DND-41 (cell line): ENCODE measurements at places on chromosomes 1 and 21.

GRCh38 chr1:232186931-232187330 lies 443.0 kb downstream of the SIPA1L2 start:
- no peak for DNase-seq

DNA sequence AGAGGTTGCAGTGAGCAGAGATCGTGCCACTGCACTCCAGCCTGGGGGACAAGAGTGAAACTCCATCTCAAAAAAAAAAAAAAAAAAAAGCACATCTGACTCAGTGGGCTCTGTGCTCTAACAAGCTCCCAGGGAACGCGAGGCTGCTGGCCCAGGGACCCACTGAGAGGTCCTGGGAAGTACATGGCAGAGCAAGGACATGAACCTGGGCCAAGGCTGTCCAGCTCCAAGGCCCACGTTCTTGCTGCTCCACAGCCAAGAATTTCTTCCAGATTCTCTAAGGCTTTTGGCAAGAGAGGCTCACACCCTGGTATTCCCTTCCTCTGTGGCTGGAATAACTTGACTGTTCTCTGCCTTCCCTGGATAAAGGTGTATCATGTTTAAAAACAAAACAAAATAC lies 15.4 kb upstream of the AGTRAP start:
- DNase-seq: no peak

- no peak for DNase-seq
Measured at GRCh38 chr1:222946436-222946835, 131.6 kb downstream of the DISP1 start.

DNA sequence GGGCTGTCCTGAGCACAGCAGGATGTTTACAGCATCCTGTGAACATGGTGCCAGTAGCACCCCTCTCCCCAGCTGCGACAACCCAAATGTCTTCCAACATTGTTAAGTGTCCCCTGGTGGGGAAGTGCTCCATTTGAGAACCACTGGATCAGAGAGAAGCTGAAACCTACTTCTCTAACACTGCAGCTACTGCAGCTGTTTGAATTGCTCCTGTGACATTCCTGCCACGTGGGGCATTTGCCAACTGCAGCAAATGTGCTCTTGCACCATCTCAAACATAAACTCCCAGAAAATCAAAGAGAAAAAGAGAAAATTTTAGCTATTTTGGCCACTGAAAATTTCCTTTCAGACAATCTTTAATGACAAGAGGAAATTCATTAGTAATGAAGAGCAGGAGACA lies 11.0 kb downstream of the SLC2A5 start:
- DNase-seq: no peak

- peak; percentile 36 for DNase-seq
Measured at GRCh38 chr1:94105957-94106529, 14.9 kb downstream of the ABCA4 start.

DNA sequence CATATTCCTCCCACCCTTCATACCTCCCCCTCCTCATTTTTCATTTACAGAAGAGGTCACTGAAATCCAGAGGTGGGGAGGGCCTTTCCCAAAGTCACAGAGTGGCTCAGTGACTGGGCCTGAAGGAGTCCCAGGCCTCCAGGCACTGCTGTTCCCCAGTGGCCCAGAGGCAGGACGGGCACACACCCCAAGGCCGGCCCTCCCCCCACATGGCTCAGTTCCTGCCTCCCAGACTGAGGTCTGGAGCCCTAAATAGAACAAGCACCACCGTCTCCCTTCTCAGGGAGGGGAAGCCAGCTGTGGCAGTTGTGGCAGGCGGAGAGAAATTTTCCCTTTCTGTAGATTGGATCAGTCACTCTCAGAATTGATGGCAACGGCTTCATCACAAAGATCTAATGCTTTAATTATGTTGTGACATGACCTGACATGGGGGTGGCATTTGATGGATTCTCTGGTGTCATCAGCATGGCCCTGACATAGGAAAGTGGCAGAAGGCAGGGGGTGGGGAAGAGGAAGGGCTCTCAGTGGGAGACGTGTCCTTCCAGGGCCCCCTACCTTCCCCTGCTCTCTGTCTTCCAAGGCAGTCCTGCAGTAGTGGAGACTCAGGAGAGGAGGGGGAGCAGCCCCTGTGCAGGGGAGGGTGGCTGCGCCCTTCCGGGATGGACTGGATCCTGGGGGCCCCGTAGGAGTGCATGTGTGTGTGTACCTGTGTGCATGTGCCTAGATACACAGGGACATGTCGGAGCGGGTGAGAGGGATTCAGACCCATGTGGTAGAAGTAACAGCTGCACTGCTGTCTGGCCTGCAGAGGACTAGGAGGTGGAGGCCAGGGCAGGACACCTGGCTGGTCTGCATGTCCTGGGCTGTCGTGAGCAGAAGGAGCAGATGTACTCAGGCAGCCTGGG lies 41.2 kb upstream of the FOXO6 start:
- no peak for DNase-seq

- DNase-seq: no peak
Measured at GRCh38 chr1:224724566-224724965, 108.4 kb downstream of the CNIH3 start.

DNA sequence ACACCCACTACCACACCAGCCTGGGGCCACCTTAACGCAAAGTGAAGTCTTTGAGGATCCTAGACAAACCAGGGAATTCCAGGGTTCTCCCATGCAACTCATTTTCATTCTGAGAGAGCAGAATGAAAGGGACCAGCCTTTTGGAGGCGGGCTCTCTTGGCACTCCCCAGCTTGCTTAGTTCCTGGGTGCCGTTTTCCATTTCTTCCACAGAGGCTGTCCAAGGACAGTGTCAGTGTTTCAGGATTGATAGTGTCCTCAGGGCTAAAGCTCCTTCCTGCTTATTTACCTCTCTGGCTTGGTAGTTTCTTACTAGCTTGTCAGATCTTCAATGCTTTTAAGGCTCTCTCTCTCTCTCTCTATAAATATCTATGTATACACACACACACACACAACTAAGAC lies 30.1 kb upstream of the GNG4 start:
- no peak for DNase-seq

DNA sequence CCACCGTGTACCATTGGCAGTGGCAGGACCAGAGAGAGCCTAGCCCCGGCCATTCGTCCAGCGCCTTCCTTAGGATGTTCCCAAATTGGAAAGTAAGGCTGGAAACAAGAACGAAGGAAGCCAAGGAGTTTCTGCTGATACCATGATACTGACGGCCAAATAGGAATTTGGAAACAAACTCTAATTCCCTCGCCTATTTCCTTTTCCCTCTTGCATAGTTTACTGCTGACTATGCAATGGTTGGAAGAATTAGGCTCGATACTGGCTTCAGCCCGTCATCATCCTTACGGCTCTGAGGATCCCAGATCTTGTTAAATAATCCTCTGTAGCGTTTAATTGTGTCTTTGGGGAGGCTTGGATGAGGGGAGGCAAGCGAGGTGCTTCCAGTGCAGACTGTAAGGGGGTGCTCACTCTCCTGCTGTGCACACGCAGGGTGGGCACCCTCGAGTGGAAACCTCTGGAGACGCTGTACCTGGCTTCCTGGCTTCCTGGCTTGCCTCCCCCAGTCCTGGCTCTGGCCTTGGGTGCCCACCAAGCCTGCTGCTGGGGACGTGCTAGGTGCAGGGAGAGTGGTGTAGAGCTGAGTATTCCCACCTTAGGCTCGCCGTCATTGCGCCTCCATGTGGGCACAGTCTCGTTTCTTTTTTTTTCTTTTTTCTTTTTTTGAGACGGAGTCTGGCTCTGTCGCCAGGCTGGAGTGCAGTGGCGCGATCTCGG lies 27.4 kb upstream of the CAMTA1 start:
- DNase-seq: no peak

- no peak for DNase-seq
Measured at GRCh38 chr1:115596080-115596780, 45.5 kb upstream of the VANGL1 start.

GRCh38 chr1:165666152-165666825 lies 32.1 kb downstream of the ALDH9A1 start:
- DNase-seq: no peak

DNA sequence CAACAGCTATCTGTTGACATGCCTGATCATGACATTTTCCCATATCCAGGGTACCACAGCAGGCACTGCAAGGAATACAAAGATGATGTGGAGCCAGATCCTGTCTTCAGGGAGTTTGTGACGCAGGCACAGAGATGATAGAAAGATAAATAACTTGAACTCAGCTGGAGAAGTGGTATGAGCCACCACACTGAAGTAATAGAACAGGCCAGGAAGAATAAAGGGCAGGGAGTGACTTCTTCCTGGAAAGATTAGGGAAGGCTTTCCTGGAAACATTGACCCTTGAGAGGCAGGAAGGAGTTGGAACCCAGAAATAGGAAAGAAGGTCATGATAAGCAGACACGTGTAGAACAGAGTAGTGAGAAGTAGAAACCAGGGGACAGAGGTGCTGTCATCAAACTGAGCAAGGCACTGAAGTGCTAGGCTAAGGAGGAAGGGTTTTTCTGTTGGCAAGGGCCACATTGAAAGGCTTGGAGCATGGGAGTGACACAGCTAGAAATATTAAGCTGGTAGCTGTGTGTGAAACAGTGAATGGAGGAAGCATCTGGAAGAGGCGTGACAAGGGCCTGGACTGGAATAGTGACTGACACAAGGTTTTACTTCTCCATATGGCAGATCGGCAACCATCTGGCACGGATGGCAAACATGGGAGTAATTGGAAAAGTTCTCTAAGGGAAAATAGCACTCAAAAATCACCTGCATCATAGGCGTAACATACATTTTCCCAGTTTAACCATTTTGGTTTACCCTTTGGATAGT lies 68.4 kb downstream of the AK5 start:
- no peak for DNase-seq

- DNase-seq: peak; percentile 94
Measured at GRCh38 chr1:41003640-41004220, 17.8 kb downstream of the SLFNL1 start.

GRCh38 chr1:70504176-70504820 lies 93.2 kb downstream of the CTH start:
- DNase-seq: no peak

DNA sequence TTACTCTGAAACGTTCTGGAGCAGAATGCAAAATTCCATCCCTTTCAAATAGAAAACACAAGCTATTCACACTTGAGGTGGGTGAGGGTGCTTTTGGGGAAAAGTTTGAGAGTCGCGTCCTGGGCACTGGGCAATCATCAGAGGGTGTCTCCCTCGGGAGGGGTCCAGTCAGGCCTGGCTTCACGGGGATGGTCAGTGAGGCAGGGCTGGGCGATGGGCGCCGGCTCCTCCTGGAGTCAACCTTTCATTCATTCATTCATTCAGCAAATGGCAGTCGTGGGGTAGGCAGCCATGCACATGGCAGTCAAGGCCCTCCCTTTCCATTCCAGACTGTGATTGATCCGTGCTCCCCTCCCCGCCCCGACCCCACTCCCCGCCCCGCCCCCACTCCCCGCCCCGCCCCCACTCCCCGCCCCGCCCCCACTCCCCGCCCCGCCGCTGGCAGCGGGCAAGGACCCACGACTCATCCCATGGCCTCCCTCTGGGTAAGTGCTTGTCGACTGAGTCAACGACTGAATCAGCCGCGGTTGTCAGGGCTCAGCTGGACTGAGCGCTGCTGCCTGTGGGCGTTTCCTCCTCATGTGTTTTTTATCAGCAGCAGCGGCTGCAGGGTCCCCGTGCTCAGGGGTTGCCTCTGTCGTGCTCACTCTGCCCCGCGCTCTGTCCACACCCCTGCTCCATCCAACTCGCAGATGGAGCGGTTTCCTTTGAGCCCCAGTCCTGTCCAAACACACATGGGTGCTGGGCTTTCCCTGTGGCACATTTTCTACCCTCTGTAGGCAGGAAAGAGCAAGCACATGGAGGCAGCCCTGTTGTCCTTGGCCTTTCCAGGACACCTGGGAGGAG lies 12.5 kb upstream of the SPSB1 start:
- DNase-seq: peak; percentile 72

- DNase-seq: no peak
Measured at GRCh38 chr1:156745881-156746280, 5.0 kb upstream of the MRPL24 start.

DNA sequence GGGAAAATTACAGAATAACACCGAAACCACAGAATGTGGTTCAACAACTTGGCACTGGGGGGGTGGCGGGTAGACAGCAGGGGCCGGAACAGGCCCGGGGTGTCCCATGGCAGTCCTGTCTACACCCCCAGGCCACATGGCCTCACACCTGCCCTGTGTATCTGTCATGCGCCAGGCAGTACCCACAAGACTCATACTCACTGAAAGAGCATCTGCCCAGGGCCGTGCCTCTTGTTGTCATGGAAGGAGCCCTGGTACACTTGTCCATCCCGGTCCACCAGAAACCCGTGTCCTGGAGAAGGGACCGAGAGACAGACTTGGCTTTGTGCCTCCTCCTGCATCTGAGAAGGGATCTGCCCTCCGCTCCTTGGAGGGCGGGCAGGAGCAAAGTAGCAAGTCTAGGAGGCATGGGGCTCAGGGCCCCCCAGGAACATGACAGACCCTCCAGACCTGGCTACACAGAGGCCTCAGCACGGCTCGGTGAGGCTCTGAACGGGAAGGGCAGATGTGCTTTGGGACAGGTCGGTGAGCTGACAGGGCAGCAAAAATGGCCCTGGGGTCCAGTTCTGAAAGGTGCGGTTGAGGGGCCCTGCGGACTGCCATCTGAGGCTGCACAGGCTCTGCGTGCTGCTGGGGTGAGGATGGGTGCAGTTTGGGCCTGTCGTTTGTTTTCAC lies 5.6 kb downstream of the MORN1 start:
- DNase-seq: no peak

DNA sequence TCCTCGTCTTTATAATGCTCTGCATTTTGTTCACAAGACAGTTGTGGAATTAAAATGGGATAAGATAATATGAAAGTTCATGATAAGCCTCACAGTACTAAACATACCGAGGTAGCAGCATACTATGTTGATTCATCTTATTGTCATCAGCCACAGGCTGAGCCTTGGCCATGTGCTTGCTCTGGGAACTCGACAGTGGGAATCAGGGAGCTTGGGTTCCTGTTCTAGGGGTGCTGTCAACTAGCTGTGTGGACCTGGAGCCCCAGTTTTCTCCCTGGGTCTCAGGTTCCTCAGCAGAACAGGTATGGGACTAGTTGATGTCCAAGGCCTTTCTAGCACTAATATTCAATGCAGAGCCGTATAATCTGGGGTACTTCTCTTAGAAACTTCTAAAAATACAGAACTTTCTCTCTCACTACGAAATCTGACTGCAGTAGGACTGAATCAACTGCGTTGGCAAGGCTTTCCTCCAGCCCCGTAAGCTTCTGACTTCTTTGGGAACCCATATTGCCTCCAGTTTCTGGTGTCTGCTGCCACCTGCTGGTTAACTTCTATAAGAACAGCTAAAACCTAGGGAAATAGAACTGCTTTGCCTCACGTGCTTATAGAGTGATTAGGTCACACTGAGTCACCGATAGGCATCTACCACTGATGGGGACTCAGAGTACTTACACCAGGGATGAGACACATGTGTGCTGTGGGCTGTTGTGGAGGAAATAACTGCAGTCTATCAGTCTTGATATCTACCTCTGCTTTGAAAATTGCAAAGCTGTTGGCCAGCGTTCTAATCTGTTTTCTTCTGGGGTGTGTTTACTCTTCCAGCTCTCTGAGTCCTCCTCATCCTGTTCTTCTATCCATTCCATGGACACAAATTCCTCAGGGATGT lies 110.9 kb downstream of the RGL1 start:
- peak; percentile 71 for DNase-seq

GRCh38 chr1:30416221-30416820 lies 307.1 kb downstream of the MATN1 start:
- DNase-seq: no peak

GRCh38 chr21:46091631-46092025 lies 6.3 kb upstream of the COL6A2 start:
- DNase-seq: no peak
